ENCODE measurements at places on chromosomes 12 and 14.

GRCh38 chr14:55254581-55254980, 16.6 kb upstream of the FBXO34 start:
- DNase-seq = no peak

DNA sequence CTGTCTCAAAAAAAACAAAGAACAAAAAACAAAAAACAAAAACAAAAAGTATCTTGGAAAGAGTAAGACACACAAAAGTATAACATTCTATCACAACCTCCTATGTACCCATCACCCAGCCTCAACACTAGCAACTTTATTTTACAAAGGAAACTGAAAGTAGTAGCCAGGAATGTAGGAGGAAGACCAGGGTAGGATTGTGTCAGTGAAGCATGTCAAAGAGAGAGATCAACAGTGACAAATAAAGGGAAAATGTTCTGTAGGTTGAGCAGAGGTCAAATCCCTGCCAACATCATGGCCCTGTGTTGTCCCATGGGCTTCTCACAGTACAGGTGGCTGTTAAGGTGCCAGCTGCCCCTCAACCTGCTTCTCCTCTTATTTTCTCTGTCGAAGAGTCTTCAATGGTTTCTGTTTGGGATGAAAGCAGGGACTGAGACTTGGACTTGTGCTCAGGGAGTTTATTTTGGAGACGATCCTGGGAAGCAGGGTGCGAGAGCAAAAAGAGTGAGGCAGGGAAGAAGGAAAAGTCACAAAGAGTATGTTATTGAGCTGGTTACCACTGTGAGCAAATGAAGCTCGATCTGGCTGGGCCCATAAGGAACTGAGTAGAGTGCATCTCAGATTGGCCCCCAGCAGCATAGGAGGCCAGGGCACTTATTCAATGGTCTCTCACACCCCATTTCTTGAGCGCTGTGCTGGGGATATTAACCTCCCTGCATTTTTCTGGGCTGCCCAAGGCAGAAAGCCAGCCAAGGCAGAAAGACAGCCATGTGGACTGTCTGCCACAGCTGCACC, 29.4 kb upstream of the CTDSP2 start:
- DNase-seq = no peak

DNA sequence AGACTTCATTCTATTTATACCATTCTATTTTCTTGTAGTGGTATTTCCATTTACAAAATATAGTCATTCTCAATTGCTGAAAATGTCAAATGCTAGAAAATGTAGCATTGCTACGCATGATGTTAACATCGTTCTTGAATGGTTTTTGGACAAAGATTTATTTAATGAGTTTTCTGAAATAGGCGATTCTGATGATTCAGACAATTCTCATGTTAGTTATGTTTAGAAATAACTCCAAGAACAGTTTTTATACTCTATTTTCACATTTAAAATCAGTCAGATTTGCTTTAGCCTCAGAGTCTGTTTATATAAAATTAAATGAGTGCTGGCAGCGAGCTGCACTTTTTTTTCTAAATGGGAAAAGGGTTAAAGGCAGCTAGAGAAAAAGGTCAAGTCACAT, 414.8 kb upstream of the MGAT4C start:
- no peak for DNase-seq

GRCh38 chr12:12216349-12217017, 50.4 kb downstream of the LRP6 start:
- DNase-seq = no peak

GRCh38 chr12:79566452-79567174, 124.2 kb downstream of the PAWR start:
- peak; percentile 34 for DNase-seq

- peak; percentile 87 for DNase-seq
Observed at GRCh38 chr12:108803428-108804105, 53.8 kb downstream of the SSH1 start.

DNA sequence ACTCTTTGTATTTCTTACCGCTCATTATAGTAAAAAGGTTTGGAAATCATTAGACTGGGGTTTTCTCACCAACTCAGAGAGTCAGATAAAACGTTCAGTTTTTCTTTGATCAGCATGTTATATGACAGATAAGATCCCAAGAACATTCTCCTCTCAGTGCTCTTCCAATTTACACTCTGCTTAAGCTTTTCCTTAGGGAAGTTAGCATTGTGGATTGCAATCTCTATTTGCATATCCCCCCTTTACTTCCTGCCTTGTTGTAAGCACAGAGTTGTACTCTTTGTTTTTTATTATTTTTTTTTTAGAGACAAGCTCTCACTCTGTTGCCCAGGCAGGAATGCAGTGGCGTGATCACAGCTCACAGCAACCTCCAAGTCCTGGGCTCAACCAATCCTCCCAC, 11.4 kb upstream of the CFAP54 start:
- DNase-seq = no peak

DNA sequence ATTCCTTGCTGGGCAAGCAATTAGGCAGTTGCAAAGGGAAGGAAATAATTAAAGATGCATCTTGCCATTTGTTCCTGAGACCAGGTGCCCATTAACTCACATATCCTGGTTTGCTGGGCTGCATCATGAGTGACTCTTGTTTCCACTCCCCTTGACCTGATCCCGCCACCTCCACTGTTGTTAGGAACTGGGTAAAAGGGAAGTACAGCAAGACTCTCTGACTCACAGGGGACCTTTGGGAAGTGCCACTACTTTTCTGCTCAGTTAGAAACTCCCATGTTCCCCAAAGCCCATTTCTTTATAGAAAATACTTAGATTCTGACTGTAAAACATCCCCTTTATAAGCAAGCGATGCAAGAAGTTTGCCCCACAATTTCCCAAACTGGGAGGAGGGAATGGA, 186.0 kb upstream of the BCL2L14 start:
- DNase-seq = no peak

DNA sequence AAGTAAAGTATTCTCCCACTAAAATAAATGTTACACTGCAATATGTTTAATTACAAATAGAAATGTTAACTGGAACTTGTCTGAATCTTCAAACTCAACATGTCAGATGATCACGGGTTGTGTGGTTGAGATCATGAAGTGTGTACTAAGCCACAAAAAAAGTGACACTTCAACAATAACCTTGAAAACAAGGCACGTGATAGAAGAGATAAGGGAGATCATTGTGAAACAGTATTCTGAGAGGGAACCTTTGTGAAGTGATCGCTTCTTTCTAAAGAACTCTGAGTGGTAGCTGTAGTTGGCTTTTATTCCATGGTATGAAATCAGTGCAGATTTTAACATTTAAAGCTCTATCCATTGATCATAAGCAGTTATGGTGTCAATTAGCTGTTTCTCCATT, 60.0 kb downstream of the LIN52 start:
- no peak for DNase-seq

DNA sequence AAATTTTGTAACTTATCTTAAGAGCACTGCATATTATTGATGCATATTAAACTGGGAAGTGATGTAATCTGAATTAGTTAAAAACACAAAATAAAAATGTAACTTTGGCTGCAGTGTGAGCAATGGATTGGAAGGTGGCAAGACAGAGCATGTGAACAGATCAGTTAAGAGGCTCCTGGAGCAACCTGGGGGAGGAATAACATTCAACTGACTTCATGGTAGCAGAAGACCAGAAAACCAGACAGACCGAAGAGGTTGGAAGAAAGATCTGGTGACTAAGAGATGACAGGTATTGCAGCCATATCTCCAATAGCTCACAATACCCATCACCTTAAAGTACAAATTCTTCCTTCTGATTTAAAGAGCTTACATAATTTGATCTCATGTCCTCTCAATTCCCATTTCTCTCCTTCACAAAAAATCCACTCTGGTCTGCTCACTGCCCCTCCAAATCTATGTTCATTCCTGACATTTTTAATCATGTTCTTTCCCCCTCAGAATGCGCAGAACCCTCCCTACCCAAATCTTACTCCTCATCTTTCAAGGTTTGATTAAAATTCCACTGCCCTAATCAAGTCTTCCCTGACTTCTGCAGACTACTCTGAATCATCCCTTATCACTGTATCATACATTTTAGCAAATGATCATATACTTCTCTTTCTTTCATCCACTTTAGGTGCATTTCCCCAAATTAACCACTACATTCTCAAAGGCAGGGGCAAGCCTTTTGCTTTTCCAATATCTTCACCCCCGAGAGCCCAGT, 51.5 kb downstream of the DUSP16 start:
- DNase-seq = no peak

- no peak for DNase-seq
Observed at GRCh38 chr14:33039311-33039710, 100.6 kb downstream of the NPAS3 start.

DNA sequence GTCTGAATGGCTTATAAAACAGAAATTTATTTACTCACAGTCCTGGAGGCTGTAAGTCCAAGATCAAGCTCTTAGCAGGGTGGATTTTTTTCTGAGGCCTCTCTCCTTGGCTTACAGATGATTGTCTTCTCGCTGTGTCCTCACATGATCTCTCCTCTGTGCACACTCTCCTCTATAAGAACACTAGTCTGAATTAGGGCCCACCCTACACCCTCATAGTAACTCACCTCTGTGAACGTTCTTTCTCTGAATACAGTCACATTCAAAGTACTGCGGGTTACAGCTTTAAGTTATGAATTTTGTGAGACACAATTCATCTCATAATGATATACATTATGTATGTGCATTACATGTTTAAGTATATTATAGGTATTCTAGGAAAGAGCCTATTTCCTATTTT, 135.7 kb upstream of the ATXN7L3B start:
- no peak for DNase-seq

- DNase-seq = no peak
Observed at GRCh38 chr14:81676879-81677278, 143.2 kb upstream of the SEL1L start.

DNA sequence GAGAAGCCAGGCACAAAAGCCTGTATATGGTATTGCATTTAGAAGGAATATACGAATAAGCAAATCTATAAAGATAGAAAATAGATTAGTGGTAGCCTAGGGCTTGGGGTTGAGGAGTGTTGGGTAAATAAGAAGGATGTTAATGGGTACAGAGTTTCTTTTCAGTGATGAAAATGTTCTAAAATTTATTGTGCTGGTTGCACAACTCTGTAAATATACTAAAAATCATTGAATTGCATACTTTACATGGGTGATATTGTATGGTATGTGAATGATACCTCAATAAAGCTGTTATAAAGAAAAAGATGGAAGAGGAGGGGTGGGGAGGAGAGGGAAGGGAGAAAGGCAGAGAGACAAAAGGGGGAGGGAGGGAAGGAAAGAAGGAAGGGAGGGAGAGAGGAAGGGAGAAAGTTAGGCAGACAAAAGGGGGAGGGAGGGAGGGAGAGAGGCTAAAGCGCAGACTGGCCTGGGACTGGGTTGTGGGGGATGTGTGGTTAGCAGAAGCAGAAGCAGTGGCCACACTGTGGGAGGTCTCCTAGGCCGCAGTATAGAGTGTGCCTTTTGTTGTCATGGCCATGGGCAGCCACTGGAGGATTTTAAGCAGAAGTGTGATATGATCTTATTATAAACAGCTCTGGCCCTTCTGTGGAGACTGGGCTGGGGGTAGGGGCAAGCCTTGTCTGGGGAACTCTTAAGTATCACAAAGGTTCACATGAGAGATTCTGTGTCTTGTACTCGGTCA, 73.6 kb upstream of the ELK3 start:
- peak; percentile 51 for DNase-seq

GRCh38 chr12:127893895-127894609, 372.9 kb upstream of the TMEM132C start:
- DNase-seq = no peak

DNA sequence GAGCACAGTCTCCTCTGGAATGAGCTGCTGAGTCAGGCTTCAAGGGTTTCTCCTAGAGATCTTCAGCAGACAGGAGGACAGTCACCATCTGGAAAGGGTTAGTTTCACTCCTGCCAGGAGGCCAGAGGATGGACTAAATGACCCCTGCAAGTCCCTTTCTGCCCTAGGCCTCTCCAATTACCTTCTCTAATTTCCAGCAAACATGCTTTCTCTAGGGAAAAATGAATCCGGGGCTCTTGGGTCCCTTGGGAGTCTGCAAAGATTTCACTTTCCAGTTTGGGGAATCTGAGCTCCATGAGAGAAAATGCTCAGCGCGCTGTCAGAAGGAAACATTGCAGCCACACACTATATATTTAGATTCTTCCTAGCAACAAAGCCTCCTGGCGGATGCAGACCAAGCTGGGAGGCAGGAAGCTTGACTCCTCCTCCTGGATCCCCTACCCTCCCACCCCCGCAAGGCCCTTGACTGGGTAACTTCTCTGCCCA, 184.4 kb upstream of the CCND2 start:
- DNase-seq = no peak

- no peak for DNase-seq
Observed at GRCh38 chr14:83992857-83993256, 1537.1 kb upstream of the FLRT2 start.

DNA sequence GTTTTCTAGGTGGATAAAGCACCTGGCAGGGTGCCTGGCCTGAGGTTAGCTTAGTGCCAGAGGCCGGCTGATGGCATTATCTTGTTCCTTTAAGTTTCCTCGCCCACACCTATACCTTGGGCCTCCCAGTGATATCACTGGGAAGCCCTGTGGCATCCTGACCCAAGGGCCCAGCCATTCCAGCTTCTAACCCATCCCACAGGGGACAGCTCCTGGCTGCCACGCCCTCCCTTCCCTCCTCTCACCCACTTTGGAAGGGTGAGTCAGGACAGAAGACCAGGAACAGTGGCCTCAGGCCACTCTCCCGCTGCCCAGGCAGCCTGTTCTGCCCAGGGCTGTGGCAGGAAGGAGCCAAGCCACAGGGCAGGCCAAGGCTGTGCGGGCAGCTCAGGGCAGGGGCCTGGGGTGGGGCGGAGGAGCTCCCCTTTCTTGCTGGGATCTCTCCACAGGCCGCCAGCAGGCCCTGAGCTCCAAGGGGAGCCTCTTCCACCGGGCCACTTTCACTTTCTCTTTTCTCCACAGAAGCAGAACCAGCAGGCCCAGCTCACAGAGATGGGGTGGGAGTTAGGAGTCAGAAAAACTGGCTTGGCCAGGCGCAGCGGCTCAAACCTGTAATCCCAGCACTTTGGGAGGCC, 75.1 kb downstream of the IRF2BPL start:
- peak; percentile 76 for DNase-seq

DNA sequence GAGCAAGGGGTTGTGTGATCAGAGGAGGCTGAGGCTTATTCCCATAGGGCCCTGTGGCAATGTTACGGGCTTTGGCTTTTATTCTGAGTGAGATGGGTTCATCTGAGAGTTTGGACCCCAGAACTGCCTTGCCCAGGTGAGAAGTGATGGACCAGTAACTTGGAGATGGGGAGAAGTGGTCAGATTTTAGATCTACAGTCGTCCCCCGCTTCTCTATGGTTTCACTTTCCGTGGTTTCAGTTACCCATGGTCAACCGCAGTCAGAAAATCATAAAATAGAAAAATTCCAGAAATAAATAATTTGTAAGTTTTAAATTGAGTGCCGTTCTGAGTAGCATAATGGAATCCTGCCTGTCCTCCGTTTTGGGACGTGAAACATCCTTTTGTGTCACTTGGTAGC, 40.2 kb upstream of the PPP1CC start:
- DNase-seq = no peak

DNA sequence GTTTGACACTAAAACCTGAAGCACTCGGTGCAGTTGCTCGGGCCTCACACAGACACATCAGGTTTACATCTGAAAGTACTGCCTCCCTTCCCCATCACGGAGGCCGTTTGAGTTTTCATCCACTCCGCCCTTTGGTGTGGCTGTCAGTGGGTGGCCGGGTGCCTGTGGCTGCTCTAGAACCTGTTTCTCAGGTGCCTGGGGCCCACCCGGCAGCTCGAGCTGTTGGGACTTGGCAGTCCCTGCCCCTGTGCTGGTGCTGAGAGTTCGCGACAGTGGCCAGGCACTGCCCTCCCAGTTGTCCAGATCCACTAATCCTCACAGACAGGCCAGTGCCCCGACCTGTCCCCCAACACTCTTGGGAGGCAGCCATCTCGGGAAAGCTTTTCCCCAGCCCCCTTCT, 22.4 kb downstream of the XRCC3 start:
- no peak for DNase-seq

All from mucosa of gallbladder (tissue), 1 donor.